ENCODE measurements at places on chromosomes 12 and 14.

DNA sequence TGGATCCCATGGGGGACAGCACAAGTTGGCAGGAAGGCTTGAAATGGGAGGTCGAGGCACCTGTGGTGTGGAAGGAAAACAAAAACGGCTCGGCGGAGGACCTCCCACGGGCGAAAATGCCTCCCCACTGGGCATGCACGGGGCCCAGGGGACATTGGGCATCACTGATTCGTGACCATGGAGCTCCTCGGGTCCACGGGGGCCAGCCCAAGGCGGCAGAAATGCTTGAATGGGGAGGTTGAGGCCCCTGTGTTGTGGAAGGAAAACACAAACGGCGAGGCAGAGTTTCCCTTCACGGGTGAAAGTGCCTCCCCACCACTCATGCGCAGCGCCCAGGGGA lies 376.0 kb downstream of the ALG10 start:
- DNase-seq: no peak

GRCh38 chr14:22691171-22691570 lies 47.0 kb upstream of the OR6J1 start:
- no peak for DNase-seq

DNA sequence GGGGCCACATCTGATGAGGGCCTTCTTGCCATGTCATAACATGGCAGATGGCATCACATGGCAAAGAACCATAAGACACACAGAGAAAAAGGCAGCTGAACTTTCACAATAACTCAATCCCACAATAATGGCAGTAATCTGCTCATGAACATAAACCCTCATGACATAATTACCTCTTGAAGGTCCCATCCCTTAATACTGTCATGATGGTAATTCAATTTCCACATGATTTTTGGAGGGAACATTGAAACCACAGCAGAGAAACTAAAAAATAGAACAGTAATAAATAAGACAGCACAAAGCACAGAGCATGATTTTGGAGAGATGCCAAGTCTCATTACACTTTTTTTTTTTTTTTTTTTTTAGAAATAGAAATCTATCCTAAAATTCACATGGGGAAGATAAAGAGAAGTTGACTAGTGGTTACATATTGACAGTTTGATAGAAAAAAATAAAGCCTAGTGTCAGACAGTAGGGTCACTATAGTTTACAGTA lies 61.8 kb upstream of the ATF7IP start:
- no peak for DNase-seq

DNA sequence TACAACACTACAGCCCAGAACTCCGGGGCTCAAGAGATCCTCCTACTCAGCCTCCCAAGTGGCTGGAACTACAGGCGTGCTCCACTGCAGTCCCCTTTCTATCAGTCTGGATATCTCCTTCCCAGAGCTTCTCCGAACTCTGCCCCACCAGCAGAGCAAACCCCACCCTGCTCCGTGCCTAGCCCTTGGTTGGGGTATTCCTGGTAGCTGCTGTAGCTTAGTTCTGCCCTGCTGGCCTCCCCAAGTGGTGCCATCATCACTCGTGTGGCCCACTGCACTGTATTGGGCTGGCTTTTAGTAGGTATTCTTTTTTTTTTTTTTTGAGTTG lies 9.5 kb downstream of the HSP90AA1 start:
- DNase-seq: no peak

- no peak for DNase-seq
These were observed 207.7 kb downstream of the FUT8 start for GRCh38 chr14:65620195-65620594.

GRCh38 chr14:61252369-61253063 lies 28.6 kb downstream of the TMEM30B start:
- peak; percentile 47 for DNase-seq

DNA sequence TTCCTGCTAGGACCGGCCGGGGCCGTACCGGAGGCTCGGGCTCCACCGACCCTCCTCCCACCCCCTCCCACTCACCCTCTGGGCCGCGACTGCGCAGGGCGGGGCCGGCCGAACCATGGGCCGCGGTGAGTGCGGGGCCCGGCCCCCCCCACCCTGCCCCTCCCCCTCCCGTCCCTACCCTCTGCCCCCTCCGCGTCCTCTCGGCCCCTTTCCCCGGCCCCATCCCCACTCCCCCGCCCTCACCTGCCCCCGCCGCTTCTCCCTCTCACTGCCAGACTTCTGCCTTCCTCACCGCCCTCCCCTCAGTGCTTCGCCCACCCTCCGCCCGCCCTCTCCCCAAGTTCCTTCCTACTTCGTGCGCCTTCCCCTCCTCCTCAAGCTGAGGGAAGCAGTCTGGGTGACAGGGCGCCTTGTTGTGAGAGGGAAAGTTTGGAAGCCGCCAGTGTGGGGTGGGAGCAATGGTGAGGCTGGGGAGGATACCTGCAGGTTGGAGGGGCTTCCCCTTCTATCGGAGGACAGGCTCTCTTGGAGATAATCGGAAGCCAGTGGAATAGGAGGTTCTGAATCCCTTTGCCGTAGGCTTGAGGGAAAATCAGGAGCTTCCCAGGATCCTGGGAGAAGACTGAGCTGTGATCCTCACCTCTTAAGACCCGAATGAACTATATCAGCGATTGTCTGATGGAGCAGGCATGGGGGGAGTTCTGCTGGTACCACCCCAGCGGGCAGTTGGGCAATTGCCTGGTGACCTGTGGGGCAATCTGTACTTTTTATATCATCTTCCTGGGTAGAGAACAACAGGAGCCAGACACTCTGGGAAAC lies 472 bp downstream of the MBD6 start:
- DNase-seq: no peak

GRCh38 chr14:86541972-86542371 lies 1012.0 kb downstream of the FLRT2 start:
- no peak for DNase-seq

DNA sequence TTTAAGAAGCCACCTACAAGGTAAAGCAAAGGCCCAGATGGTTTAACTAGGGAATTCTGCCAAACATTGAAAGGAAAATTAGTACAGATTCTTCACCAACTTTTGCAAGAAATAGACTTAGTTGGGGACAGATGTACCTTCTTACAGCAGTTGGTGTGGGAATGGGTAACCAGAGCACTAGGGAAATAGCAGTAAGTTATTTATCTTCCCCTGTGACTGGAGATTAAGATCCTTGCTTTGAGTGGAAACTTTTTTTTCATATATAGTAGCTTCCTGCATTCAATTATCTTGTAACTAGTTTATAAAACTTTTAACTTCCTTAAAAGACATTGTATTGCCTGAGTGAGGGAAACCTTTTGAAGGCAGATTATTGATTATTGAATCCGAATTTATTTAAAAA lies 44.2 kb downstream of the ARID2 start:
- DNase-seq: no peak

- DNase-seq: no peak
These were observed 5.1 kb downstream of the PCK2 start for GRCh38 chr14:24098927-24099813.

GRCh38 chr12:108491256-108491655 lies 23.8 kb upstream of the FICD start:
- DNase-seq: no peak

DNA sequence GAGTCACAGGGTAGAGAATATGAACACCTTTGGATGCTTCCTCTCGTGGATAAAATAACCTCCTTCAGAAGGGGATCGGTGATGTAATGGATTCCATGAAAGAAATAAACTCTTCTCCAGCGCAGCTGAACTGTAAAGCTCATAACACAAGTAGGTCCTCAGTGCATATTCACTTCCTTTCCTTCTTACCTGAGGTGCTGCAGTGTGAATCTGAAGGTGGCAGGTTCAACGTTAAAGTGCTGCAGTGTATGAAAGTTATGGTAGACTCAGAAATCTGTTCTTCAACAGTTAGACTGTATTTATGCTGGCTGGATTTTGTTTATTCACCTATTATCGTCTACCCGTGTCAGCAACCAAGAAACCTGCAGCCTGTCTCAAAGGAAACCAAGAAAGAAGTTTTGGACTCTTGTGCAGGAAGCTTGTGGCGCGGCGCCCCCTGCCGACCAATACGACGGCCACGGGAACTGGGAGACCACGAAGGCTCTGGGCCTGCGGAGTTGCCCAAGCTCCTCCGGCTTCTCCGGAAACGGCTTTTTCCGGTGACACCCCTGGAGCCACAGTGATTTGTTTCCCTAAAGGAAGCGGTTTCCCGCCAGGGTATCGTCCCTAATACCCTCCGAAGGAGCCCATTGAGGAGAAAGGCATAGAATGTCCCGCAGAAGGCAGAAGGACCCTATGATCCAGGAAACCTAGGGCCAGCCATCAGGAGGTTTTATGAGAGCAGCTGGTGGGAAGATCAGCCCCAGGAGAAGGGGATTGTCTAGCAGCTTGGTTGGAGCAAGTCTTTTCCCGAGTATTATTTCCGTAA lies 17.6 kb upstream of the RNASE3 start:
- DNase-seq: peak; percentile 56

- DNase-seq: no peak
These were observed 2.4 kb downstream of the TMEM121 start for GRCh38 chr14:105528586-105529318.

DNA sequence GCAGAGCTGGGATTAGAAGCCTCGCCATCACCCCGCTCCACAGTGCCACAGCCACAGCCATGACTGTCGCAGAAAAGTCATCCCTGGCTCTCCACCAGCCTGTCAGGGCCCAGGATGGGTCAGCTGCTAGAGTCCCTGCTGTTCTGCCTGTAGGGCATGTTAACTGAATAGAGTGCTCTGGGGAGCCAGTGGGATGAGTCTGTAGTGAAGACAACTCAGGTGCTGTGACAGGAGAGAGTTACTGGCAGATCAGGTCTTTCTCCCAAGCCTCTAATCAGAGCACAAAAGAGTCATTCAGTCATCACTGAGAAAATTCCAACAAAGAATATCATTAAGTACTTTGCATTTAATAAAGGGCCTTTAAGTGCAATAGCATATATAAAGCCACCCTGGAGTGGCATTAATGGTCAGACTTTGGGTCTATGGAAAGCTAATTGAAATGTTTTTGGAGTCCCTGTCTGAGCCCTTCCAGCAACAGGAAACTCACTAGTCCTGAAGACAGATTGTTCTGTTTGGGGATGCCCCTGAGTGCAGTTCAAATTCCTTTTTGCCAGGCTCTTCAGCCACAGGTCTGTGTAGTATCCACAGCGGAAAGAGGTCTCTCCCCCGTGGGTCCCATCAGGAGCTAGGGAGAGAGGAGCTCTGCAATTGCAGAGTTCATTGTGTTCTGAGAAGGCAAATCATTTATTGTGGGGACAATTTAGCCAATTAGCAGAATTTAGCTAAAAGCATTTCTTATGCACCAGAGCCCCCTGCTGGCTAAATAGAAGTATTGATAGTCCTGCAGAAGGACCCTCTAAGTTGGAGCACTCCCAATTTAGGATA lies 45.2 kb upstream of the C14orf132 start:
- DNase-seq: peak; percentile 20

GRCh38 chr14:98935921-98936320 lies 336.1 kb downstream of the BCL11B start:
- DNase-seq: no peak

GRCh38 chr12:46537387-46537955 lies 164.9 kb upstream of the SLC38A2 start:
- DNase-seq: no peak

DNA sequence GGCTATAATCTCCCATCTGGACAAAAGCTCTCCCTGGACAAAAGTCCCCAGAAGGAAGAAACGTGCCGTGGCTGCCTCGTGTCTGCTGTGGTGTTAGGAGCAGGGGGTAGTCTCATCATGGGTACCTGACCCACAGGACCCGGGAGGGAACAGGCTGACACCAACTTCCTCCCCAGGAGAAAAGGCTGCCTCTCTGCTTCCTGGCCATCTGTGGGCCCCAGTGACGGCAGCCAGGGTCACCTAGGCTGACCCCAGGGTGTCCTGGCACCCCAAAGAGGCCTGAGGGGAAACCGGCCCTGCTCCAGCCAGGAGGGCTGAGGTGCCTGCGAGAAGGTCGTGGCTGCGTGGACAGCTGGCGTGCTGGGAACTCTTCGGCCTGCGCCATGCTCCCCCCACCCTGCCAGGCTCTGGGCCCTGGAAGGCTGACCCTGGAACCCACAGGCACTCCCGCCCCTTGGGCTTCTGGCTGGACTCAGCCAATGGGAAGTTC lies 133.9 kb downstream of the RFLNA start:
- DNase-seq: no peak

DNA sequence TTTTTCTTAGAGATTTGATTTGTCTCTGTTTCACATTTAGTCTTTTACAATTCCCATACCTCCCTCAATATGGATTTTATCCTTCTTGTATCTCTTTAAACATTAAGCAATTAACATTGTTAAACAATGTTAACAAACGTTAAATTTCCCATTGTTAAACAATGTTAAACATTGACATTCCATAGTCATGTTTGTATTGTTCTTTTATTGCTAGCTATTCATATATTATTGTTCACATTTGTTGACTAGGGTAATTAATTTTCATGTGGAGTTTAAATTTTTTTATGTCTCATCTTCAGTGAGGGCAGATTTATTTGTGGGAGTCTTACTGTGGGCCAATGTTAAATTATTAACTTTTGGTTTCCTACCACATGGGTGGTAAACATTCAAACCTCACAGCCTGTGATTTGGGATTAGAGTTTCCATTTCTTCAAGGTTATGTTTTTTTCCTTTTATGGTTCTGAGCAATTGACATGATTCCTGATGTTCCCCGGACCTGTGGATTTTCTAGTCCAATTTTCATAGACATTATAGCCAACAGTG lies 294.3 kb downstream of the ALG10B start:
- DNase-seq: no peak

GRCh38 chr14:58072288-58073071 lies 79.5 kb downstream of the ARMH4 start:
- peak; percentile 11 for DNase-seq

DNA sequence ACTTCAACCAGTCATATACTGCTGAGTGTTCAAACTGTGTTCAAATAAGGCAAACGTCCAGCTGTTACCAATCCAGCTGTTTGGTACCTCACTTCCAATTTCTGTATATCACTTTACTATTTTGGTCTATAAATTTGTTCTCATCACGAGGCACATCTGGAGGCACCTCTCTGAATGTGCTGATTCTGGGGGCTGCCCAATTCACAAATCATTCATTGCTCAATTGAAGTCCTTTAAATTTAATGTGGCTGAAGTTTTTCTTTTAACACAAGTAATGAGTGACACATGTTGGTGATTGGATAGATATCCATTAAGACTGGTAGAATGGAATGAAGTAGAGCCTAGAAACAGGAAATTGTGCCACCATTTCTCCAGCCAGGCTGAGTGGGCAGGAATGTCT lies 617.0 kb upstream of the TMEM132C start:
- no peak for DNase-seq

GRCh38 chr12:103886195-103886797 lies 43.9 kb upstream of the HSP90B1 start:
- no peak for DNase-seq

GRCh38 chr12:18810537-18811253 lies 72.8 kb downstream of the CAPZA3 start:
- no peak for DNase-seq

DNA sequence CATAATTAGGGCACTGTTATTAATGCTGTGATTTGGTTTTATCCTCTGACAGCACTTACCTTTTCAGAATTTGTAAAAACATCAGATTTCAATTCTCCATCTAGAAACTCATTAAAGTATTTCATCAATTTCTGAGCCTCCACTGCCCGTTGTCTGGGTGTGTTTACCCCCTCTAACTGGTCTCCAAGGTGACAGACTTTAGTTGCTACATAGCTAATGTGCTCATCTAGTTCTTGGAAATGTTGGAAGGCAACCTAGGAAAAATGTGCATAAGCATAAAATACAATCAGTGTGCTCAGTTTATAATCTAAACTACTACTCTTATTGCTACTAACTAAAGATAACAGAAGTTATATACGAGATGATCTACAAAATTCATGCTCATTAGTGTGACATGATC lies 24.6 kb downstream of the EXOC5 start:
- DNase-seq: no peak

- peak; percentile 63 for DNase-seq
These were observed 6.5 kb upstream of the PRPH start for GRCh38 chr12:49288412-49288853.

GRCh38 chr12:130933269-130933995 lies 20.3 kb upstream of the ADGRD1 start:
- no peak for DNase-seq
